ENCODE measurements at places on chromosomes 2 and 18.
A peak's percentile ranks its signal among the peaks of the same experiment; 100 is the strongest.

- DNase-seq = peak; percentile 53
These were observed 15.6 kb downstream of the TRABD2A start for GRCh38 chr2:84865181-84865783.

DNA sequence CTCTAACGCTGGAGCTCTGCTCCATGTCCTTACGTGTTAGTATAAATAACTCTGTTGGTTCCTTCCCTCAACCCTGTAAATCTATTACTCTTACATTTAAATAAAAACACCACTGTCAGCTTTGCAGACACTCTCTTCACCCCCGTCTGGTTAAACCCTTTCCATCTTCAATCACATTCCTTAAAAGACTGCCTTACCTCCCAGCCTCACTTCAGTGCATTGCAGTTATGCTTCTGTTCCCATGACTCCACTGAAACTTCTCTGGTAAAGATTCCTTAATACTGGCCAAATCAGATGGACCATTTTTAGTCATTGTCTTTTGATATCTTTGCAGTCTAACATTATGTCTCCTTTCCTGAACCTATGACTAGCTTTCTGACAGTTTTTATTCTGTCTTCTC is 61.7 kb downstream of the EML4 start:
- no peak for DNase-seq

- DNase-seq = no peak
These were observed 1.8 kb downstream of the TMEM131 start for GRCh38 chr2:97993926-97994325.

GRCh38 chr2:59308108-59308507 is 1067.0 kb upstream of the FANCL start:
- DNase-seq = no peak

DNA sequence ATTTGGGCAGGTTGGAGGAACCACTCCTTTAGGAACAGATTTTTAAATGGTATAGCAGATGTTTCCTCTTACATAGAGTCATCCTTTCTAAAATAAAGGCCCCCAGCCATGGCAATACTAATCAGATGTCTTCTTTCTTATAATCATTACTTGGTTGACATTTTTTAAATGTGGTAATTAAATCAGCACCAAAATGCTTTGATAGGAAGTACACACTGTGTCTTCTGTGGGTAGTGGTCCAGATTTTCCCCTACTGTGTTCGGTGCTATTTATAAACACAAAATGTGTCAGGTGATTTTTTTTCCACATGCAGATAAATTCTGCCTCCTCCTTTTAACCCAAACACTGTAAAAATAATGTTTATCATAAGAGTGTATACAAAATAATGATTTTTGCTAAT is 200.9 kb upstream of the DTNA start:
- DNase-seq = no peak

- no peak for DNase-seq
These were observed 329.5 kb upstream of the CHAC2 start for GRCh38 chr2:53438100-53438499.

- DNase-seq = no peak
These were observed 605 bp downstream of the WNT6 start for GRCh38 chr2:218859988-218860831.

DNA sequence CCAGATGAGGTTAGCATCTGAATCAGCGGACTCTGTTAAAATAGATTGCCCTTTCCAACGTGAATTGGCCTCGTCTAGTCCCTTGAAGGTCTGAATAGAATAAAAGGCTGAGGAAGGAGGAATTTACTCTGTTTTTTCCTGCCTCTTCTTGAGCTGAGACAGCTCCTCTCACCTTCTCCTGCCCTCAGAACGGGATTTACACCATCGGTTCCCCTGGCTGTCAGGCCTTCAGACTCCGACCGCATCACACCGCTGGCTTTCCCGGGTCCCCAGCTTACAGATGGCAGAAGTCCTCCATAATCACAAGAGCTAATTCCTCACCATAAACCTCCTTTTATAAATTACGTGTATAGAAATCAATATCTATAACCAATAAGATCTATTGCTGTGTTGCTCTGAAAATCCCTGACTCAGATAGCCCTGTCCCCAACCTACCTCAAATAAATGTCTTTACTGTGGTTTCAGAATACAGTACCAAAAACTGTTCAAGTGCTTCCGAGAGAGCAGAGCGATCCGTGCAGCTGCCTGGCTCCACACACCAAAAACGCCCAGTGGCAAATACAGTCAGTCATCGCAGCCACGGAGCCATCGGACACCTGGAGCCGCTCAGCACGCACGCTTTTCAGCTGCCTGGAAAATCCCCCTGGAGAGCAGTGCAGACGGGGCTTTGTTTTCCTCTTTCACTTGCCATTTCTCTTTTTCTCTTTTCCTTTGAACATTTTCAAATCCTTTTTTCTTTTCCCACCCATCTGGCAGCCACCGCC is 196.9 kb downstream of the NRP2 start:
- no peak for DNase-seq

- no peak for DNase-seq
These were observed 10.0 kb upstream of the TTR start for GRCh38 chr18:31581498-31582197.

DNA sequence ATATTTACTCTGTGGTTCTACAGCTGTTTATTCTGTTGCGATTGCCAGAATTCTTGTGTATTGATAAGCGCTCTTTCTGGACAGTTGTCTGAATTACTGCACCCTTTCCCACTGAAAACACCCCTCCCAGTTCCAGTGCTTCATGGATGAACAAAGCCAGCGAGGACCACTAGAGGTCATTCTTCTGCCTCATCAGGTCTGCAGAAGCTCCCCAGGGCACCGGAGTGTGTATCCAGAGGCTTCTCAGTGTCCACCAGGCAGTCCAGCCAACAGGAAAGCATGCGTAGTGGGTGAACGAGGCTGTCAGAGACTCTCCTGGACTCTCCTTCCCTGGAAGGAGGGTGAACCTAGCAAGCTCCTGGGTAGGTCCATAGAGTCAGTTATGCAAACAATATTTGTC is 40.6 kb upstream of the INHBB start:
- DNase-seq = peak; percentile 14

DNA sequence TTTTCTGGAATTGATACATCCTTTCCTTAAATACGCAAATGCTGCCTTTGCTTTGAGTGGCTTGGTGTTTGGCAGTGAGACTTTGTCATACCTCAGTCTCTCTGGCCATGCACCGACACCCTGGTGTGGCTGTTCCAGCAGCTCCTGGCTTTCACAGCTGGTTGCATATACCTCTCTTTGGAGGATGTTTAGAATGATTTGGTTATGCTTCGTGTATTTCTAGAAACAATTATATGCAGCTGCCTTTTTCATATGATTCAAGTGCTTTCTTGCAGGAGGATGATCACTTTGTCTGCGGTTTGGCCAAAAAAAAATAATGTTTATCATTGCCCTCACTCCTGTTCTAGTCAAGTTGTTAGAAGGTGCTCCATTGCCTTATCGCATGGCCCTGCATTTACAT is 95.0 kb upstream of the EML6 start:
- no peak for DNase-seq

DNA sequence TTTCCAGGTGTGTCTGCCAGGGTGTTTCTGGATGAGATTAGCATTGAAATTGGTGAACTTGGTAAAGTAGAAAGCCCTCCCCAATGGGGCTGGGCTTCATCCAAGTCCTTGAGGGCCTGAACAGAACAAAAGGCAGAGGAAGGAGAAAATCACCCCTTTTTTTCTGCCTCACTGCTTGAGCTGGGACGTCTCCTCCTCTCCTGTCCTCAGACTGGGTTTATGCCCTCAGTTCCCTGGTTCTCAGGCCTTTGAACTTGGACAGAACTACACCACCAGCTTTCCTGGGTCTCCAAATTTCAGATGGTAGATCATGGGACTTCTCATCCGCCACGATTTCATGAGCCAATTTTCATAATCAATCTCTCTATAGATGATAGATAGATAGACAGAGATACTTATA is 53.7 kb upstream of the BIN1 start:
- no peak for DNase-seq

DNA sequence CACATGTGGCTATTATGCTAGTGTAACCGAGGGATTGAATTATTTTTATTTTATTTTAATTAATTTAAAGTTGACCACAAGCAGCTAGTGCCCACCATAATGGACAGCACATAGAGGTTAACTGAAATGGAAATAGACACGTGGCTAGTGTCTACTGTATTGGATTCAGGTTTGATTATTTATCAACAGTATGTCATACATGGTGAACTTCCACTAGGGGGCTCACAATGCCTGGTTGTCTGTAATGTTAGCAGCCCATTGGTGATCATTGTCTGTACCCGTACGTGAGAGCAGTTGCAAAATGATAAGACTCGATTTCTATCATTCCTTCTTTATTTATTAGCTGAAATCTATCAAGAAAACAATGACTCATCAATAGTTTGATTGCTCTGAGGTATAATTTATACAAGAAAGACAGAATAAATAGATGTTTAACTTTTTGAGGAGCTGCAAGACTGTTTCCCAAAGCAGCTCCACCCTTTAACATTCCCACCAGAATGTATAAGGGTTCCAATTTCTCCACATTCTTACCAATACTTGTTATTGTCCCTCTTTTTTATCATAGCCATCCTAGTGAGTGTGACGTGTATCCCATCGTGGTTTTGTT is 76.5 kb downstream of the CYBRD1 start:
- DNase-seq = peak; percentile 66
